ENCODE measurements at places on chromosomes 3 and 15. TPM values are rescaled to one million over a fixed set of nuclear protein-coding genes. Genes with fewer than 3 reads are reported as not detected.
A peak's percentile ranks its signal among the peaks of the same experiment; 100 is the strongest.

GRCh38 chr3:37097776-37098175, 76.6 kb downstream of the LRRFIP2 start:
- no peak for DNase-seq

GRCh38 chr3:38479431-38480092, 16.6 kb upstream of the EXOG start:
- peak; percentile 75 for DNase-seq

DNA sequence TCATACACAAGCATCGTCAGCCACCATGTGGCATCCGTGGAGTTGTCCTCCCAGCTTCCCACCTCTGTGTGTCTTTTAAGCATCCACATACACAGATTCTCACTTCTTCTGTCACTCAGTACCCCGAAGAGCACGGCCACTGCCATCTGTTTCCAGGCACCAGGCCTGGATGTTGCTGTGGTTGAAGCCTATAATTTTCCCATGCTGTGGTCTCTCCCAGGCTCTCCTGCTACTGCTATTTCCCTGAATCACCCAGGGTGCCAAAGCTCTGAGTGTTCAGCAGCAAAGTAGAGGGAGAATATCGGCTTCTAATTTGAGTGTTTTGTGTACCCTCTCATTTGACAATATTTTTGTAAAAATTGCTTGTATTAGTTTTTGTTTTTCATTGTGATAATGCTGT, 265.7 kb downstream of the DIPK2A start:
- DNase-seq, result no peak

GRCh38 chr3:64571982-64572381, 115.8 kb downstream of the ADAMTS9 start:
- DNase-seq, result no peak

DNA sequence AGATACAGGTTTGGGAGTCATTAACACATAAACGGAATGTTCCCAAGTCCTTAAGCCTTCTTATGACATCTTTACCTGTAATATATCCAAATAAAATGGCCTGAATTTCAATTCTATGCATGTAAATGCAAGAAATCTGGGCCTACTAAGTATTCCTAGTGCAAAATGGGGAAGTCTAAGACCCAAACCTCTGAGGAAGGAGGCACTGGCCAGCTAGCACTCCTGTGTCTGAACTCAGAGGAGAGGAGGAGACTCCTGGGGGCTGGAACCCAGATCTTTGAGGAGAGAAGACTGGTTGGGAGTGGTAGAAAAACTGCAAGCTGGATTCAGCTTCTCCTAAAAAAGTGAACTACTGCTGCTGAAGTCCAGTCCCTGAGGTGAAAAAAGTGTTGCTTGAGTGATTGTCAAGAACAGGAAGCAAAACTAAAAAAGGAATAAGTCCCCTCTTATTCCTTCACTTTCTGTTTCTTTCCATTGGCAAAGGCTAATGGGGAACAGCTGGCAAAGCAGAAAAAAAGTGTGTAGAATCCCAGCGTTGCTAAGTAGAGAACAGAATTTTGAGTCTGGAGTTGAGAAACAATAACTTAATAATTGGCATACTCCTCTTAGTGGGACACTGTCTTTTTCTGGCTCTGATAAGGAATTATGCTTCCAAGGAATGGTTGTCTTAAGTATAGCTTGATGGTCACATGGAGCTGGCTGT, 54.8 kb upstream of the ATP2C1 start:
- DNase-seq, result no peak

WNT5A gene
- 10.4 TPM for total RNA-seq

GRCh38 chr15:97115761-97116070, 785.2 kb downstream of the NR2F2 start:
- DNase-seq, result no peak

- no peak for DNase-seq
Observed at GRCh38 chr3:171876680-171877147, 33.6 kb downstream of the TMEM212 start.

DNA sequence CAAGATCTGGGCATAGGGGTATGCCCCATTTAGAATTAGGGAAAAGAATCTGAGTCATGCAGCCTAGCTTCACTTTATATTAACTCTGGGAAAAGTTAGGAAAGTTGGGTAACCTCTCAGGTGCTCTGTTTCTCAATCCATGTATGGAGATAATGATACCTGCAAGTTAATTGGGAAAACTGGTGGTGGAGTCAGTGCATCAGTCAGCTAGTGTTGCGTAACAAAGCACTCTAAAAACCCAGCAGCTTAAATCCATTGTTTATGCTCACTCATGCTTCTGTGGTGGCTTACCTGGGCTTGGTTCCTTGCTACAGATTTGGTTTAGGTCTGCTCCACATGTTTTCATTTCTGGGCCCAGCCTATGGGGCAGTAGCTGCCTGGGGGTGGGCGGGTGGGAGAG, 91.0 kb downstream of the SMAD3 start:
- no peak for DNase-seq

GPR15 gene
- not detected for total RNA-seq

GRCh38 chr3:36647423-36647853, 116.9 kb downstream of the DCLK3 start:
- DNase-seq, result no peak

GRCh38 chr3:119898478-119899191, 116.7 kb downstream of the NR1I2 start:
- no peak for DNase-seq

GRCh38 chr15:64755427-64755940, 19.9 kb downstream of the RBPMS2 start:
- no peak for DNase-seq

- no peak for DNase-seq
Observed at GRCh38 chr3:141076797-141077571, 25.8 kb downstream of the SPSB4 start.

GRCh38 chr15:66461917-66462316, 35.6 kb downstream of the SNAPC5 start:
- no peak for DNase-seq

DNA sequence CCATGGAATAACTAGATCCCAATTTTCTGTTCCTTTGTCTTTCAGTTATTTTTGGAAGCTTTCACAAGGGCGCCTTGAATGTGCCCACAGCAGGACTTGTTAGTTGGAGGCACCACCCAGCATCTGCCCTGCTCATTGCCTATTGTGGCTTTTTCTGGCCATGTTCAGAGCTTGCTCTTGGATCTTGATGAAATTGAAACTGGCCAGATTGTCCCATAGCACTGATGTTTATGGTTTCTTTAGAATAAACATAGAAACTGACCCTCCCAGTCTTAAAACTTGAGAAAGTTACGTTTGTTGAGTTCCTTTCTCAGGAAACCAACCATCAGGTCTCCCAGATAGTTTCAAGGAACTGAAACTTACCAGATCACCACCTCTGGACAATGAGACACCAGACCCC, 474.7 kb downstream of the IL5RA start:
- no peak for DNase-seq

GRCh38 chr3:104521606-104522336, 844.9 kb upstream of the ALCAM start:
- no peak for DNase-seq

- DNase-seq, result no peak
Observed at GRCh38 chr3:193522473-193522872, 32.2 kb downstream of the ATP13A4 start.

GRCh38 chr3:8723612-8724011, 10.0 kb upstream of the CAV3 start:
- DNase-seq, result no peak

SKOR1 gene
- 1.2 TPM for total RNA-seq

DPPA4 gene
- total RNA-seq, result not detected

GRK7 gene
- not detected for total RNA-seq

STAB1 gene
- 78.5 TPM for total RNA-seq

GRCh38 chr15:100526027-100526481, 2.7 kb downstream of the CERS3 start:
- peak; percentile 89 for DNase-seq
